ENCODE measurements at places on chromosomes 13 and 19.

DNA sequence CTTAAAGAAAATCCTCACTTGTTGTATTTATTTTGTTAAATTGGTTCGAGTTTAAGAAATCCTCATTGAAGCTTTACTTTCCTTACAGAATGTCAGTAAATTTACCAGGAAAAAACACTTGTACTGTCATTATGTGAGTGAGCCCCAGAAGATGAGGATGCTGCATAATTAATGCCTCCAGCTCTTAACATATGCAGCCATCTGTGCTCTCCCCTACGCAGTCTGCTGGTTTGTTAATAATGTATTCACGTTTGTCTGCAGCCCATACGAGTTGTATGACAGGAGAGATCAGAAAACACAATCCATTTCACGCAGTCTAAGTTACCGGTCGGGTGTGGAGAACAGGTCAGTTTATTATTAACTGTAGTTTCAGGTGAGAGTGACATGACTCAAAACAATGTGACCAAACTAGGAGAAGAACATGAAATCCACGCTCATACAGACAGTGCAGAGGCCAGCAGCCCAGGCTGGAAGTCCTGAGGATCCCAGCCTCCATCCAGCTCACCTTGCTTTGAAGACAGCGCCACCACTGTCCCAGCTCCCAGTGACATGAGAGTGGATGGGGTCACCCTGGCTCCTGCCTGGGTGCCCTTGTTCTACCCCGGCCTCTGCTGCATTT lies 19.8 kb upstream of the ATP11A start:
- DNase-seq: no peak

DNA sequence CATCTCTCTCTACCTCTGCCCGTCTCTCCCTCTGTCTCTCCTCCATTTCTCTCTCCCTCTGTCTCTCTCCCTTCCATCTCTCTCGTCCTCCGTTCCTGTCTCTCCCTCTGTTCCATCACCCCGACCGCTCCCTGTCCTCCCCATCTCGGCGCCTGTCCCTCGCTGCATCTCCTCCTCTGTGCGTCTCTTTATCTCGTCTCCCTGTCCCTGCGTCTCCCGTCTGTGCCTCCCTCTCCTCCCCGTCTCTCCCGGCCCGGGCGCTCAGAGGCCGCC lies 4.6 kb downstream of the GRIN2D start:
- no peak for DNase-seq

GRCh38 chr13:38452656-38453055 lies 103.0 kb downstream of the UFM1 start:
- no peak for DNase-seq

DNA sequence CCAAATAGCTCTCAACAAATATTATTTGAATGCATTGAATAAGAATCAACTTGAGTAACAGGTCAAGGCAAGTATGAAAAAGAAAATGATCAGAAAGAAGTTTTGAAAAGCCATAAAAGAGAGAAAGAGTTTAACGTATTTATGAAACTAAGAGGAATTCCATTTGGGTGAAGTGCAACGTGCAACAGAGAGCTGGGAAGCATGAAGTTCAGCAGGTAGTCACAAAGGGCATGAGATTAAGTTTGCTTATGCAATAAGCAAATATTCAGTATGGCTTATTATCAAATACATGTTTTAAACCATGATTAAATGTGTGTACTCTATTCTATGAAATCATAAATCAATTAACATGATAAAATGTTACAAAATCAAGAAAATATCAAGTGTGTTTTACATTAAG lies 62.7 kb upstream of the PCDH17 start:
- DNase-seq: no peak

DNA sequence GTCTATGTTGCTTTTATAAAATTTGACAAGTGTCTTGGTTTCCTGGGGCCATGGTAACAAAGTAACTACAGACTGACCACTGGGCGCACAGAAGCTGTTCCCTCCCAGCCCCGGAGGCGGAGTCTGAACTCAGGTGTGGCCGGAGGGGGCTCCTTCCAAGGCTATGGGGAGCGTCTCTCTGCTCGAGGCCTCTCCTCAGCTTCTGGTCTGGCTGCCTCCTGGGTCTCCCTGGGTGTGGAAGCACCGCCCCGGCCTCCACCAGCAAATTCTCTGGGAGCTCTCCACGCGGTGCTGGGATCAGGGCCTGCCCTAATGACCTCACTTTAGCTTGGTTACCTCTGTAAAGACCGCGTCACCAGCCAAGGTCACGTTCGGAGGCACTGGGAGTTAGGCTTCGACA lies 45.7 kb upstream of the F7 start:
- DNase-seq: no peak

DNA sequence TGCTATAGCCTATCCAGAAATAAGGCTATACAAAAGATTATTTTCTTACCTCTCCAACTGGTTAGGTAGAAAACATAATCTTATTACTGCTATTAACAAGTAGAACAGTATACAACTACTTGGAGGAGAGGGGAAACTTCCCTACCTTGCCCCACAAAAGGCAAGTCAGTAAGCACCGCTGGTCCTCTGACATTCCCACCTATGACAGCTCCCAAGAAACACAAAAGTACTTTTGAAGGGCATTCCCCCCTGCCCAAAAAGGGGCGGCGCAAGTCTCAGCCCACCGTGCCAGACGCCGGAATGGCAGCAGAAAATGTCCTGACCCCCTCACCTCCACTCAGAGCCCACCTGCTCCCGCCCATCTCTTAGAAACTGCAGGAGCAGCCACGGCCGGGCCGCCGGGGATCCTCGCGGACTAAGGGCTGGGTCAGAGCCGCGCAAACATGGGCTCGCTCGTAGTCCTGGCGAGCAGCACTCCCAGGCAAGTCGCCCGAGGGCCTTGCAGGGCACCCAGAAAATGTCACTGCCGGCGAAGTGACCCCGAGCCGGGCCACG lies 437 bp downstream of the SUCLA2 start:
- DNase-seq: peak; percentile 53

DNA sequence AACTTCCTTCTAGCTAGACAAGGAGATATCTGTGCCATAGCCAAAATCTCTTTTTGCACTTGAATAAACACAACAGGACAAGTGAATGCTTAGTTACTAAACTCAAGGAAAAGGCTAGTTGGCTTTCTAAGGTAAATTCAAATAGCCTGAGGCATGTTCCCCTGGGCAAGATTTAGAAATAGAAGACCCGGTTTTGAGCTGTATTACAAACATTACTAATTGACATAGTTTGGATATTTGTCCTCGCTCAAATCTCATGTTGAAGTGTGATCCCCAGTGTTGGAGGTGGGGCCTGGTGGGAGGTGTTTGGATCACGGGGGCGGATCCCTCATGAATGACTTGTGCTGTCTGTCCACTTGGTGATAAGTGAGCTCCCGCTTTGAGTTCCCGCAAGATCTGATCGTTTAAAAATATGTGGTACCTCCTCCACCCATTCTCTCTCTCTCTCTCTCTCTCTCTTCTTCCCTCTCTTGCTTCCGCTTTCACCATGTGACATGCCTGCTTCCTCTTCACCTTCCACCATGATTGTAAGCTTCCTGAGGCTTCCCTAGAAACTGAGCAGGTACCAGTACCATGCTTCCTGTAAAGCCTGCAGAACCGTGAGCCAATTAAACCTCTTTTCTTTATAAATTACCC lies 3.9 kb upstream of the KBTBD6 start:
- no peak for DNase-seq

DNA sequence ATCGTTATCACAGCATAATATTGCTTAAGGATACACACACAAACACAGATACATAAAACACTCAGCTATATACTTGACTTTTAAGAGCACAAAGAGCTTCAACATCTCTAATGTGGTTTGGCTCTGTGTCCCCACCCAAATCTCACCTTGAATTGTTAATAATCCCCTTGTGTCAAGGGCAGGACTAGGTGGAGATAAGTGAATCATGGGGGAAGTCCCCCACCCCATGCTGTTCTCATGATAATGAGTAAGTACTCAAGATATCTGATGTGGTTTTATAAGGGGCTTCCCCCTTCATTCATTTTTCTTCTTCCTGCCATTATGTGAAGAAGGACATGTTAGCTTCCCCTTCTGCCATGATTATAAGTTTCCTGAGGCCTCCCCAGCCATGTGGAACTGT lies 481.4 kb downstream of the PCDH9 start:
- no peak for DNase-seq

DNA sequence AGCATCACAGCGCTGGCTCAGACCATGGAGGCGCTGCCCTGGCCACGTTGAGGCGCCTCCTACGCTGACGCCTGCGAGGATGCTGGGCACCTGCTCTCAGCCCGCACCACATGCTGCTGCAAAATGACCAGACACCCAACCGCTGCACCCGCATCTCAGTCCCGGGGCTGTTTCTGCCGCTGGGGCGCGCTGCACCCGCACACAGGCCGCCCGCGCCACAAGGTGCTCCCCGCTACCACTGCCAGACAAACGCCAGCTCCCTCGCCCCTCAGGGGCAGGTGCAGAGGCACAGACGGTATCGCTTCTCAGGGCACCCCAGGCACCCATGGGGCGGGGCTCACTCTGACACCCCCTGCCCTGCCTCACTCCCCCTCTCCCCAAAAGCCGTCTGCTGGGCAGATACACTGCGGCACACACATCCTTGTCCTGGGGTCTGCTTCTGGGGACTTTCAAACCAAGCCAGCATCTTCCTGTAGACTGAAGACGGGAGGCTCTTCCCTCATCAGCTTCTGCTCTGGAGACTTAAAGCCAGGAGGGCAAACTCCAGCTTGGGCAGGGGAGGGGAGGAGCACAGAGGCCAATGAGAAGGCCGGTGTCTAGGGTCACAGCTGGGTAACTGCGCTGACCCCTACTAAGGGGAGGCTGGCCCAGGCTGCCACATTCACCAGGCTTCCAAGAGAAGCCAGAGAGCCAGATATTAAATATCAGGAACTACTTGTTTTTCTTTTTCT lies 16.3 kb downstream of the CHERP start:
- DNase-seq: no peak

GRCh38 chr19:35937345-35938281 lies 1.4 kb downstream of the LRFN3 start:
- no peak for DNase-seq

- DNase-seq: no peak
Observed at GRCh38 chr19:31356587-31357314, 7.5 kb upstream of the TSHZ3 start.

DNA sequence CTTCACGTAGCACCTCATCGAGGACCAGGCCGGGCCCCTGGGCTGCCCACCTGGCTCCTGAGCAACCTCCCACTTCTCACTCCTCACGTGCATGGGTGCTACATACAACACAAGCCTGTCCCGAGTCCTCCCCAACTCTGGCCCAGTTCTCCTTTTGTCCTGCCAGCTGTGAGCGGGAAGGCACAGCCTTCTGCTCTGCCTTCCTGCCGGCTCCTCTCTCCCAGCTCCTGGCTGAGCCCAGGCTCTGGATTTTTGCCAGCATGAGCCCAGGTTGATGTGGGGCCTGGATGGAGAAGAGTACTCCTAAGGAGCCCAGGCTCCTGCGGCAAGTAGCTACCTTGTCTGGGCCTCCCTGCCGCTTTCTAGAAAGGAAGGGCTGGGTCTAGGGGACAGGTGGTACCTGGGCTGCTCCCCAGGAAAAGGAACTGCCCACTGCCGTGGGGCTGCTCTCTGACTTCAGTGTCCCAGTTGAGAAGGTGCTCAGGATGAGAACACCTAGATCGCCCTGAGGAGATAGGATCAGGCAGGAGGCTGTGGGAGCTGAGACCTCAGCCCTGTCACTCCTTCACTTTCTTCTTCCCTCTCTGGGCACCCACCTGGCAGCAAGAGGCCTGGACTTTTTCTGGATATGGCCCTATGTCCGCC lies 23.6 kb downstream of the LYL1 start:
- no peak for DNase-seq

GRCh38 chr13:40878321-40878720 lies 88.9 kb downstream of the SLC25A15 start:
- no peak for DNase-seq

All from mesothelial cell of epicardium (in vitro differentiated cells).